Activated CD4-positive, alpha-beta T cell treated with anti-CD3 and anti-CD28 coated beads, Interleukin-2, amount 10 ng/mL, durations not matched to agents 24 days and 14 days (primary cell): ENCODE measurements at places on chromosomes 3 and 15. TPM values are rescaled to one million over a fixed set of nuclear protein-coding genes. Genes with fewer than 3 reads are reported as not detected.

Gene SEMA5B
- total RNA-seq, result not detected in 2 replicates

GRCh38 chr3:168977716-168978374 lies 685.7 kb downstream of the MECOM start:
- DNase-seq, result no peak

GRCh38 chr15:37093480-37094332 lies 6.6 kb downstream of the MEIS2 start:
- no peak for DNase-seq

GRCh38 chr3:13529196-13530112 lies 19.5 kb upstream of the FBLN2 start:
- no peak for DNase-seq

GRCh38 chr3:112531358-112531781 lies 30.4 kb downstream of the ATG3 start:
- DNase-seq, result no peak

DNA sequence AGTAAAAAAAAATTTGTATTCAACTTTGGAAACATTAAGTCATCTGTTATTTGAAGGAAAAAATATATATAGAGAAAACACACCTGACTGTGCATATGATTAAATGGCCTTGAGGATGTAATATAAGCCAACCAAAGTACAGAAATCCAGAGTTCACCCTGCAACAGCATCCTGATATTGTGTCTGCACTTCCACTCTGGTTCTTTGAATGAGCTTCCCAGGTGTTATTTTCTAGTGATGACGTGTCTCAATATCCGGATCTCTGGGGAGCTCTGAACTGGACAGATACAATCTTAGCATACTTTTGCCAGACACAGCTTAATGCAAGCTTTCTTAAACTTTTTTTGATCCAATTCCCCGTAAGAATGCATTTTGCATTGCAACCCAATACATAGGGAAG lies 19.5 kb upstream of the PIK3CB start:
- DNase-seq, result no peak

GRCh38 chr3:126082362-126083137 lies 1.4 kb downstream of the SLC41A3 start:
- no peak for DNase-seq

GRCh38 chr3:88809993-88810392 lies 297.4 kb upstream of the EPHA3 start:
- DNase-seq, result no peak

- no peak for DNase-seq
Measured at GRCh38 chr3:46889381-46890110, 12.0 kb downstream of the PTH1R start.
